ENCODE measurements at places on chromosomes 12 and 14. TPM values are rescaled to one million over a fixed set of nuclear protein-coding genes. Genes with fewer than 3 reads are reported as not detected.

CPNE8 gene
- total RNA-seq = 33.3 TPM

MAP1LC3B2 gene
- total RNA-seq = 0.93 TPM

TAS2R50 gene
- 0.98 TPM for total RNA-seq

LMNTD1 gene
- not detected for total RNA-seq

IRAK3 gene
- total RNA-seq = 3.3 TPM

KRT2 gene
- not detected for total RNA-seq

KRT85 gene
- not detected for total RNA-seq

CLEC1B gene
- total RNA-seq = not detected

DTX1 gene
- total RNA-seq = 1.3 TPM

RNASE3 gene
- total RNA-seq = not detected

IKZF4 gene
- 5.6 TPM for total RNA-seq

ADAM21 gene
- not detected for total RNA-seq

SRRM4 gene
- total RNA-seq = 0.27 TPM

SERPINA9 gene
- total RNA-seq = not detected

OVCH1 gene
- not detected for total RNA-seq

SSTR1 gene
- 8.5 TPM for total RNA-seq

EPYC gene
- not detected for total RNA-seq

GUCY2C gene
- total RNA-seq = 52.2 TPM

RFLNA gene
- 44.8 TPM for total RNA-seq

DIO3 gene
- 0.35 TPM for total RNA-seq

MLH3 gene
- total RNA-seq = 25.9 TPM

E2F7 gene
- 2.4 TPM for total RNA-seq

GPR65 gene
- total RNA-seq = 1.2 TPM

FGF23 gene
- not detected for total RNA-seq

ARG2 gene
- 11.5 TPM for total RNA-seq

PNP gene
- 123 TPM for total RNA-seq

RHEBL1 gene
- total RNA-seq = 0.27 TPM

PLEKHG7 gene
- total RNA-seq = 0.32 TPM

LBHD2 gene
- total RNA-seq = not detected

RNF212B gene
- total RNA-seq = not detected

IFI27L1 gene
- 27.4 TPM for total RNA-seq

GALNT6 gene
- 27.1 TPM for total RNA-seq

SMIM41 gene
- total RNA-seq = 0.30 TPM

SUOX gene
- 35.8 TPM for total RNA-seq

AKAP5 gene
- total RNA-seq = 18.1 TPM

RNASE1 gene
- total RNA-seq = 244 TPM

BICDL1 gene
- 5.0 TPM for total RNA-seq

PPP1R1A gene
- total RNA-seq = 5.2 TPM

ANKRD33 gene
- not detected for total RNA-seq

DGLUCY gene
- total RNA-seq = 67.3 TPM

ADAMTS20 gene
- total RNA-seq = not detected
